Right hindlimb (tissue), 1 donor: ENCODE measurements at places on chromosomes 12 and 14.

- DNase-seq, result no peak
These were observed 713.9 kb upstream of the USP15 start for GRCh38 chr12:61546296-61546695.

- no peak for DNase-seq
These were observed 149.7 kb upstream of the ARHGAP5 start for GRCh38 chr14:31927348-31927832.

GRCh38 chr14:68665131-68665530 is 127.7 kb downstream of the ZFP36L1 start:
- DNase-seq, result no peak

DNA sequence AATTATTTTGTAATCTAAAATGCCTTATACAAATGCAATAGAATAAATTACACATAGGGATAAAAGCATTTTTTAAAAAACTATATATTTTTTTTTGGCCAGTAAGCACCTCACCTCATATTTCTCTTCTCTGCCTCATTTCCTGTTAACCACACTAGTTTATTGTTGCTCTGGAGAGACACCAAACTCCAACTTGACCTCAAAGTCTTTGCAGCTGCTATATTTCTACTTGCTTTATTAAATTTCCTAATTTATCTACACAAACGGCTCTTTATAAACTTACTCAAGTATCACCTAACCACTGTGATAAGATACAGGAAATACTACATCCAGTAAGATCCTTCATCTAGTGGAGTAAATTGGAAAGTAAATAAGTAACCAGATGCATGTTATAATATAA is 622.3 kb downstream of the C12orf50 start:
- no peak for DNase-seq

DNA sequence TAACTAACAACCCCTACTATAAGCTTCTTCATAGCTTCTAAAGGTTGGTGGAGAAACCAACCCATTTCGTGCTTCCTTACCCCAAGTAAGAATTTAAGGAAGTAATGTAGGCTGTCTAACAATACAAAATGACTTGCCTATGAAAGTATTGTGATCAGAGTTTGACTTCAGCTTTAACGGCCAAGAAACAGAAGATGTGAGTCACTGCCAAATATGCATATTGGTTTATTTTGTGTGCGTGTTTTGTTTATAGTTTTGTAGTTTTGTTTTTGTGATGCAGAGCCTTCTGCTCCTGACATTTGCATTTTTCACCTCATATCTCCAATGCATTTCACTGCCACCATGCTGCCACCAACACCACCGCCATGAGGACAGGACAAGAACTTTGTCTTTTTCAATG is 146.0 kb downstream of the FBXL14 start:
- DNase-seq, result no peak

DNA sequence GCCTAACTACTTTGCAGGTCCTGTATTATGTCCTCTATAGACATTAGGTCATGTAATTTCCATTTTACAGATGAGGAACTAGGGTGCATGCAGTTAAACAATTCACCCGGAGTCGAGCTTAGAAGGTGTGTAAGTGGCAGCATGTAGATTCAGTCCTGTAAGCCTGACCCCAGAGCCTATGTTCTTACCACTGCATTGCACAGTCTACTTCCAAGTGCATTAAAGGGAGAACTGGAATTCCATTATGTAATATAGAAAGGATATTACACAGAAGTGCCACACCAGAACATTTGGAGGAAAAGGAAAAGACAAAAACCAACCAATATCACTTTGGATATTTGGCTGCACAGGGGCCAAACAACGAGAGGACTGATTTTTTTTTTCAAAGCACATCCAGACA is 1.2 kb downstream of the GLT8D2 start:
- no peak for DNase-seq

DNA sequence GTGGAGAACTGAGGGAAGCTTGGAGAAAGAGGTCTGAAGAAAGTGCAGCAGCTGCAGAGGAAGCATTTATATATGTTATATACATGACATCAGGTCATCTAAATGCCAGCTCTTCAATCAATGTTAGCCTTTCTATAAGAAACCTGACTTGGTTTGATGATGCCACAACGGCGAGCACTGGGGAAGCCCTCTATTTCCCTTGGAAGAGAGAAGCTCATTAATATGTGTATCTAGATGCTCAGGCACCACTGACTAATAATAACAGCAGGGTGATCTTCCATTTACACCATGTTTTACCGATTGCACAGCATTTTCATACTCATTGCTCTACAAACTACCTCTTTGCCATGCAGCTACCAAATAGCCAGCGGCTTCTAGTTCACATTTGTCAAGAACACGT is 811 bp downstream of the ACYP1 start:
- no peak for DNase-seq

DNA sequence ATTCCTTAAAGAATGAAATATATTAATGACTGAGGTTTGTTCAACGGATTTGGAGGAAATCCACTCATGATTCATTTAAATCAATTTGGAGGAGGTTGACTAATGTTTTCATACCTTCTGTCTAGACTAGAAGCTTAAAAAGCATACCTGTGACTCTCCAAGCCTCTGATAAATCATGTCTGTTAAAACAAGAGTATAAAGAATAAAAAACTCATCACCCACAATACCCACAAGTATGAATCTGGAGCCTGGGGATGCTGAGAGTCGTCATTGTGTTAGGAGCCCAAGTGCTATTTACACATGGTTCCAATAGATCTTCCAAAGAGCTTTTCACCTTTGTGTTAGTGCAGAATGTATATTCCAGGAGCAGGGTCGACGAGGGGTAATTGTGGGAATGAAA is 86.8 kb upstream of the ADAMTS20 start:
- no peak for DNase-seq

- DNase-seq, result no peak
These were observed 843.2 kb downstream of the GALC start for GRCh38 chr14:87149583-87150354.

DNA sequence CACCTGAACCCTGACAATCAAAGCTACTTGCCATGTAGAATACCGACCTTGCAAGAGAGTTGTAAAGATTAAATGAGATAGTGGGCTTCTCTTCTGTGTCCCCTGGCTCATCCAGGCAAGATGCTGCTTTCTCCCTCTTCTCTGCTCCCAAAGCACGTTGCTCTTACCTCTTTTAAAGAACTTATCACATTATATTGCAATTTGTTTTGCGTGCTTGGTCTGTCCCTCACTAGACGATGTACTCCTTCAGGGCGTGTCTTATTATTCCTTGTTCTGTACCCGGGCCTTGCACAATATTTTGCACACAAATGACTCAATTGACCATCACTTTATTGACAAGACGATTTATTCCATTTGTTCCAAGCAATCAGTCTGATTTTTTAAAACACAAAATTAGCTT is 3.3 kb downstream of the DCN start:
- peak; percentile 26 for DNase-seq

DNA sequence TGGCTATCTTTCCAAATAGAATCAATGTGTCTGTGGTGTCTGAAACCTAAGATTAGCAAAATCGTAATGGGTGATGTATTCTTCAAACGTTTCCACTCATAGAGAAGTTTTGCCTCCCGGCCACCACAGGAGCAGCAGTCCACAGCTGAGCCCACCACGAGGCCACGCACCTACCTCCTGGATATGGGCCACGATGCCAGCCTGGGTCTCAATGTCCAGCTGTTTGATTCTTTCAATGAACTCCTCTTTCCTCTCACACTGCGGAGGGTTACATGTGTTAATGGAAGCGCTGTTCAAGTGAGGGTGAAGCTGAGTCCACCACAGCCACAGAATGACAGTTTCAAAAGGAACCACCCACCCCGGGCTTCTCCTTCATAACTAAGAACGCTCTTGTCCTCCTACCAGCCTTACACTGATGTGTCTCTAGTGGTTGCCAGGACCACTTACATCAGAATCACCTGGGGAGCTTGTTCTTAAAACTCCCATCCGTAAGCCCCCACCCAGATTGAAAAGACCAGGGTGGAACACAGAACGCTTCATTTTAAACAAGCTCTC is 75.3 kb downstream of the CCDC88C start:
- no peak for DNase-seq

DNA sequence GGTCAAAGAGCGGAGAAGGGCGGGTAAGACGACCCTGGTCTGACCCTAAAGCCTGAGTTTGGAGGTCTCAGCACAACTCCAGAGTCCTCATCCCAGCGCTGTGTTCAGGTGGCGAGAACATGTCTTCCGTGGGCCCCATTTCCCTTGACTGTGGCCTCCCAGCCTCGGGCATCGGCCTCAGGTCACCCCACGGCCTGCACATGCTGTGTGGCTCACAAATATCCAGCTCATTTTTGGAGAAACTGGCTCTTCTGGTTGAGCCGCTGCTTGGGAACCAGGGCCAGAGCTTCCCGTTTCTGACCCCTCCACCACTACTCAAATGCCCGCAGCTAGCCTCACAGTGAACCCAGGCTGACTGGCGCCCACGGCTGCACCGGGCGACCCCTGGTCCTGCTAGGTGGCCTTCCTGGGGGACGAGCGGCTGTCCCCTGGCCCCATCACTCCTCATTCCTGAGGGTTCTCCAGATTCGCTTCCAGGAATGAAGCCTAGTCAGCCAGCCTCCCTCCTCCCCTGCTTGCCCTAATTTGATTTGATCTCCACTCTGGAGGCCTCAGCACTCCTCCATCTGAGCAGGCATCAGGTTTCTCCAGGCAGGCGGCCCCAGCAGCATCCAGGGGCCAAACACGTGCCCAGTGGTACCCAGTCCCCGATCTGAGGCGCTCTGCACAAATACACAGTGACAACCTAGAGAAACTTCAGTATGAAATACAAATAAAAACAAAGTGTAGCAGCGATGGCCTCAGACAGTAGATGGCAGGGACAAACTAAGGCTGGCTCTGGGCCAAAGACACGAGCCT is 4.7 kb downstream of the P2RX2 start:
- no peak for DNase-seq

DNA sequence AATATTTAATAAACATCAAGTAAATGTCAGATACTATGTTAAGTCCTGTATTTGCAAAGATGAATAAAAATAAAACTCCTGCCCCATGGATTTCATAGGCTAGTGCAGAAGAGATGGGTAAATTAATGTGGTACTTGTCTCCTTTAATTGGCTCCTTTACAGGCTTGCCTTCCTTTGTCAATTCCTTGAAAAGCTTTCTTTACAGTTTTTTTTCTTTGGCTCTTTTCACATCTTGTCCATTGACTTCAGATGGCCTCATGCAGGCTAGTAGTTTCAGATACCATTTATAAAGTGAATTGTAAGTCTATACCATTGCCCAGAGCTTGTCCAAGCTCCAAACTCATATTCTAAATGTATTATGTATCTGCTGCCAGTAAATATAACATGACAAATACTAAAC is 128.7 kb upstream of the GARIN2 start:
- DNase-seq, result no peak

GRCh38 chr14:92747701-92748258 is 647 bp downstream of the LGMN start:
- no peak for DNase-seq

DNA sequence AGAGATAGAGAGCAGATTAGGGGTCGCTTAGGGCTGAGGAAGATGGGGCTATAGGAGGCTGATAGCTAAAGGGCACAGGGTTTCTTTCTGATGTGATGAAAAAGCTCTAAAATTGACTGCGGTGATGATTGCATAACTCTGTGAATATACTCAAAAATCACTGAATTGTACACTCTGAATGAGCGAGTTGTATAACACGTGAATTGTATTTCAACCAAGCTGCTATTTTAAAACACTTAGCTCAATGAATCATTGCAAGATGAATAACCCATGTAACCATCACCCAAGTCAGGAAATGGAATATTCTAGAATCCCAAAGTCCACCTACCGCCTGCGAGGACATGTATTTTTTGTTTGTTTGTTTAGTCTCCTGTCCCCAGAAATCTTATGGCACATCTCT is 60.1 kb upstream of the CCND2 start:
- DNase-seq, result no peak

DNA sequence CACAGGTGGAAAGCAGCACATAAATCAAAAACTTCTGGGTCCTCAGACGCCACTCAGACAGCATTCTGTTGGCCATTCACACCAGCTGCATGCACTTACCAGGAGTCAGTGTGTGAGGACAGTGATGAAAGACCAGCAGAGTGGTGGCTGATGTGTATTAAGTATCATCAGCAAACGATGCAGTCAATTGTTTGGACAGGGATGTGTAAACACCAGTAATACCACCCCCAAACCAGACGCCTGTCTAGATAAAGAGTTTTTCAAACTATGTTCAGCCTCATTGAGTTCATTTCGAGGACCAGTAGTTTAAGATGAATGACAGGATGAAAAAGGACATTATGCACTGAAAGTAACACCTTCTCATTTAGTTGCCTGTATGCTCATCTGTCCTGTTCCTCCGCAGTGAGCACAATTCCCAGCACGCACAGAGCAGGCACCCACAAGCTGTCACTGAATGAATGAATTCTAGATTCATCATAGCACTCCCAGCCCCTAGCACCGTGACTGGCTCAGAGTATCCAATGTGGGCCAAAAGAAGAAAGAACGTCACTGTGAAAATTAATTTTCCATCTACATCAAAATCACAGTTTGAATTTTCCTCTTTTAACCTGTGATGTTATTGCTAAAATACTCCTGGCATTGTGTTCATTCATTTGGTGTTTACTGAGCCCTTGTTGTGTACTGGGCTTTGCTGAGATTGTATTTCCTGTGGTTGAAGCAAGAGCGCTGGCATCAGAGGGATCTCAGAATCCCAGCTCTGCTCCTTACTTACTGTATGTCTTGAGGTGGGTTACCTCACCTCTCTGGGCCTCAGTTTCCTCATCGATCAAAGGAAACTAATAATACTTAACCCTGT is 124.8 kb upstream of the NOS1 start:
- DNase-seq, result no peak

GRCh38 chr12:19826980-19827550 is 387.8 kb downstream of the AEBP2 start:
- no peak for DNase-seq

DNA sequence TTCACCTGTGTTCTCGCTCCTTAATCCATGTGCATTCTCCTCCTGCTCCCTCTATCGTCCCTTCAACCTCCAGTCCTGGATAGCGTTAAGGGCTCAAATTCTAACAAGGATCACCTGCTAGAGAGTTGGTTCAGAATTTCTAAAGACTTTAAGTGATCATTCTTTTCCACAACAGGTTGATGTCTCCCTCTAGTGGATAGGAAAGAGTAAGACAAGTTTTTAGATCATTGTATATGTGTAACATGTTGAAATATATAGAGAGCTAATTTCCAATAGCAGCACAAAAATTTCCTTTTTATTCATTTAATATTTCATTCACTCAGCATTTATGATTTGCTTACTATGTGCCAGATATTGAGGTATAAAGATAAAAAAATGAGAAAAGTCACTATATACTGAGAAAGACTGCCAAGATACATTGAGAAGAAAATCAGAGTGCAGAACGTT is 9.3 kb upstream of the ESR2 start:
- no peak for DNase-seq

GRCh38 chr12:26369588-26369987 is 174.2 kb downstream of the SSPN start:
- DNase-seq, result no peak
